ENCODE measurements at places on chromosomes 11 and 22.

GRCh38 chr22:37897807-37898206 lies 8.3 kb upstream of the MICALL1 start:
- no peak for DNase-seq

DNA sequence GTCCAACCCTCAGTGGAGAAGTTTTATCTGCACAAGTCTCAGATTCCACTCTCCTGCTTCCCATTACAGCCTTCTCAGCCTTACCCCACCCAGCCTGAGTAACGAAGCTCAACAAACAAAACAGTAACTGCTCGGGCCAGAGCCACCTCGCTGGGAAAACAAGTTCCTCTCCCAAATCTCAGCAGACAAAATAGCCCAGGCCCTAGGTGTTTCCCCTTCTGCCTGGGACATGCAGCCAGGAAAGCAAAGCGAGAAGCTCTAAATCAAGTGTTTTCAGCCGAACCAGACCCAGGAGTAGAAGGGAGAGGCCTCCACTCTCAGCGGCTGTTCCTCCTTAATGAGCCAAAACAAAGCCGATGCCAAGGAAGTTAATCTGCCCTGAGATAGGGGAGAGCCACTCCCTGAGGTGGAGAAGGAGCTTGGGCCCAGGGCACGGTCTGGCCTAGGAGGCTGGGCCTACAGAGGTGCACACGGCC lies 44.0 kb downstream of the LIF start:
- no peak for DNase-seq

- DNase-seq, result no peak
These were observed 6.8 kb upstream of the ZBED5 start for GRCh38 chr11:10864688-10865087.

GRCh38 chr11:8487261-8487660 lies 106.8 kb downstream of the STK33 start:
- DNase-seq, result no peak

- no peak for DNase-seq
These were observed 61.2 kb downstream of the MPPED1 start for GRCh38 chr22:43473031-43473430.

- peak; percentile 70 for DNase-seq
These were observed 25.8 kb downstream of the ZC3H7B start for GRCh38 chr22:41327124-41327523.

GRCh38 chr11:97237151-97237550 lies 847.3 kb downstream of the JRKL start:
- DNase-seq, result no peak

DNA sequence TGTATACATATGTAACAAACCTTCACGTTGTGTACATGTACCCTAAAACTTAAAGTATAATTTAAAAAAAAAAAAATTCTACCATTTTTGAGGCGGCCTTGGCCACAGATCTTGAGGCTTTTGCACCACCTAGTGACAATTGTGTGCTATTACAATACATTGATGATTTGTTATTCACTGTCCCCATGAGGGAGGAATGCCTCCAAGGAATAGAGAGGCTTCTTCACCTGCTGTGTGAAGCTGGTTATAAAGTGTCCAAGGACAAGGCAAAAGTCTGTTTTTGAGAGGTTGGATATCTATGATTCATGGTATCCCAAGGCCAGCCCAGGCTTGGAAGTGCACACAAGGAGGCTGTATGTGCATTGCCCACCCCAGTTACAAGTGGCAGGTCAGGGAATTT lies 30.7 kb downstream of the SLC22A25 start:
- peak; percentile 43 for DNase-seq

GRCh38 chr11:46367244-46367915 lies 14.1 kb upstream of the MDK start:
- DNase-seq, result peak; percentile 69

DNA sequence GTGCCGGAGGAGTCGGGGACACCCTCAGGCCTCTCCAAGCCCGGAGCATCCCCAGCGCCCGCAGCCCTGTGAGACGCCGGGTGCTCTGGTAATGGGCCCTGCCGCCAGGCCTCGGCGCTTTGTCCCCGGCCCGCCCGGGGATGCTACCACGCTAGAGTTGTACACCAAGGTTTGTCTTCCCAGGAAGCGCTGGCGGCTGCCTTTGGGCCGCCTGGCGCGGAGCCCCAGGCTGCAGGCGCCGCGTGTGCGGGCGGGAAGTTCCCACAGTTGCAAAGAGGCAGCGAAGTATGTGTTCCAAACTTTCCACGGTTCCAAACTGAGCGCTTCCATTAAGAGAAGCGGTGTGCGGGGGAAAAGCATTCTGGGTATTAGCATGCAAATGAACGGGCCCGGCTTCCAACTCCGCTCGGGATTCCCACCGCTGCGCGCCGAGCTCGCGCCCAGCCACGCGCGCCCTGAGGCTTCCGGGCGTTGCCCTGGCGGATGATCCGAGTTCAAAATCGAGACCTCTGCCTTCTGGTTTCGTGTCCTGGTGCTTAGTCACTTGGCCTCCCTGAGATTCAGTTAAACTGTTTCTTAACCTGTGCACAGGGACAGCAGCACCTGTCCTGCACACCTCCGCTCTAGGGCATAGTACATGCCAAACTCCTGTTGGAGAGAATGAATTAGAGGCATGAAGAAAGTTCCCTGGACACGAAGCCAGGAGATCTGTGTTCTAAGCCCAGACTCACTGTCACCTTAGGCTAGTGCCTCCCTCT lies 1.3 kb upstream of the PATZ1 start:
- DNase-seq, result peak; percentile 67

GRCh38 chr11:3205261-3206155 lies 13.1 kb downstream of the MRGPRG start:
- DNase-seq, result no peak

GRCh38 chr11:83157594-83158356 lies 844 bp downstream of the PCF11 start:
- DNase-seq, result peak; percentile 66

GRCh38 chr22:21070690-21071615 lies 25.2 kb downstream of the LRRC74B start:
- DNase-seq, result no peak

GRCh38 chr11:2481253-2481652 lies 36.4 kb downstream of the KCNQ1 start:
- DNase-seq, result no peak

DNA sequence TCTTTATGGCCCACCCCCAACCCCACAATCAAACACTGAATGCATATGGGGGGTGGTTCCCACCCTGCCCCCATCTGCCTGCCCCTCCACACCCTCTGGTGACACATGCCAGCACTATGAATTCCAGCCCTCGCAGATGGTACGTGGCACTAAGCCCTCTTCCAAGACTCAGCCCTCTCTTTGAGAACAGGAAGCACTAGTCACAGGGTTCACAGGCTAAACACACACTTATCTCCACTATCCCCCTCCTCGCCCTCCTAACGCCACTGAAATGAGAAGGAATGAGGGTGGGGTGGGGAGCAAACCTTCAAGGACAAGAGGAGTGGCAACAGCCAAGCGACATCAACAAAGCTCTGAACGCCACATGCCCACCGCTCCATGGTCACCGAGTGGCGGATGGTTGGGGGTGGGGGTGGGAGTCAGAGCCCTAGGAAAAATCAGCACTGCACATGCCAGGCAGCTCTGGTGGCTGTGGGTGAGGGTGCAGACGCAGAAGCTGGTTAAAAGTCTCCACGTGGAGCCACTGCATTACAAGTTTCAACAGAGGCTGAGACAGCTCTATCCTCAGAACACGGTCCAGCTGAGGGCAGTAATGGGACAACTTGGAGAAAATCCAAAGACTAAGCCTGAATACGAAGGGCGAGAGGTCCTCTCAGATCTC lies 33.6 kb downstream of the TMEM184B start:
- peak; percentile 98 for DNase-seq

DNA sequence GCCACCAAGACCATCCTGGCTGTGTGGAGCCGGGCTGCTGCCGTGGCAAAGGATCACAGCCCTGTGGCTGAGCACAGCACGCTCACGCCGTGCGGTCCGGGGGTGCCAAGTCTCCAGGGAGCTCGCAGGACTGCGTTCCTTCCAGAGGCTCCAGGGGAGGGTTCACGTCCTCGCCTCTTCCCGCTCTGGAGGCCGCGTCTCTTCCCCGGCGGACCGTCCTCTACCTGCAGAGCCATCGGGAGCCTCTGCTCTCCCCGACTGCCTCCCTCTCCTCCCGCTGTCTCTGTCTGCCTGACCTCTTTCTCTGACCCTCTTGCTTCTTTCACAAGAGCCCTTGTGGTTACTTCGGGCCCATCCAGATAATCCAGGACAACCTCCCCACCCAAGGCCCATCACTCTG lies 11.4 kb upstream of the MUC5AC start:
- no peak for DNase-seq

DNA sequence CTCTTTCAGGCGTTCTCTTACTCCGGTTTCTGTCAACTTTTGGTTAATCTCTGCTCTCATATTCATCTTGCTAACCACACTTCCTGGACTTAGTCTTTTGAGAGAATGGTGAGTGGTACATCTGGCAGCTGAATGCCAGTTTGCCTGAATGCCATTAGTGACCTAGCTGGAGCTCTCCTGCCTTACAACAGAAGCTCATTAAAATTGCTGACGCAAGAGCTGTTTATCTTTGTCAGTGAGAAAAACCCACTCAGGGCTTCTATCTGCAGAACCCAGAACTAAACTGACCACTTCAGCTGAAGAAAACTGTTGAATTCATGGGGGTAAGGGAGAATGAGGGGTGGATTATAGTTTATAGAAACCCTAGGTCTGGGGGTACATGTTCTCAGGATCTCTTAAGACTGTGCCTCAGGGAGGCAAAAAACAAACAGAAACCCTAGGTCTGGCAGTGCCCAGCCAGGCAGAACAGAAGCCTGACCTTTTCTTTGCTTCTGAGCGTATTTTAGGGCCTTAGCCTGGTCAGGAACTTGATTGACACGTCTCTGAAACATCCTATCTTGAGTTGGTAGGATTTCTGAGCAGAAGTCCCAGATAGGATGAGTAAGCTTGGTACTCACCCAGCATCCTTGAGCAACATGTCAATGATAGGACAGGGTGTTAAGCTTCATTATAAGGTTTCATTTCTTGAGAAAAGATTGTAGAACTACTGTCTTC lies 52.8 kb upstream of the YWHAH start:
- DNase-seq, result no peak

GRCh38 chr11:87039371-87039770 lies 1.6 kb downstream of the TMEM135 start:
- DNase-seq, result no peak

- DNase-seq, result no peak
These were observed 787.6 kb downstream of the BRD1 start for GRCh38 chr22:49040111-49040510.

GRCh38 chr11:116275635-116276034 lies 497.2 kb downstream of the BUD13 start:
- DNase-seq, result peak; percentile 7

DNA sequence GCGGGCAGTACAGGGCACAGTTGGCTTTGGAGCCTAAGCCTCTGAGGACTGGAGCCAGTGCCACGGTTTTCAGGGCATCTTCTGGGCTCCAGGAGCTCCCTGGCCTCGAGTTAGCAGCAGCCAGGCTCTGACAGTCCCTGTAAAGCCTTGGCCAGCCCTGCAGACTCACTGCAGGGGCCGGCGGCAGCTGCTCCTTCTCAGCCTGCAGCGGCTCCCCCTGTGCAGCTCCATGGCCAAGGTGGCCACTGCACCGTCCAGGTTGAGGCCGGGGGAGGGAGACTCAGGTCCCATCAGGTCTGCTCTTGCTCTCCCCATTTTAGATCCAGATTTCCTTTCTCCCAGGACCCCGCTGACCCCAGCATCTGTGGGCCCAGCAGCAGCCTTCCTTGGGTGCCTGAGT lies 1461.1 kb downstream of the BRD1 start:
- no peak for DNase-seq

DNA sequence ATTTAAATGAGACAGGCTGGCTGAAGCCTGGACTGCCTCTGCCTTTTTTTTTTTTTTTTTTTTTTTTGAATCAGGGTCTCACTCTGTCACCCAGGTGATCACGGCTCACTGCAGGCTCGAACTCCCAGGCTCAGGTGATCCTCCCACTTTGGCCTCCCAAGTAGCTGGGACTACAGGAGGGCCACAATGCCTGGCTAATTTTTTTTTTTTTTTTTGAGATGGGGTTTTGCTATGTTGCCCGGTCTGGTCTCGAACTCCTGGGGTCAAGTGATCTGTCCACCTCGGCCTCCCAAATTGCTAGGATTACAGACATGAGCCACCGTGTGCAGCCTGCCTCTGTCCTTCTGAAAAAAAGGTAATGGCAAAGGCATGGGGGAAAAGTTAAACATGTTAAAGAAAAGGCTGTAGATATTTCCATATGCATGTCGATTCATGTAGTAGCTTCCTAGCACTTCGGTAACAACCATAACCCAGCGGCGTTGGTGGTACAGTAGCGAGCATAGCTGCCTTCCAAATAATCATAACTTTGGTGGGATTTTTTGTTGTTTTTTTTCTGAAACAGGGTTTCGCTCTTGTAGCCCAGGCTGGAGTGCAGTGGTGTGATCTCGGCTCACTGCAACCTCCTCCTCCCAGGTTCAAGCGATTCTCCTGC lies 48.8 kb downstream of the MCHR1 start:
- no peak for DNase-seq

DNA sequence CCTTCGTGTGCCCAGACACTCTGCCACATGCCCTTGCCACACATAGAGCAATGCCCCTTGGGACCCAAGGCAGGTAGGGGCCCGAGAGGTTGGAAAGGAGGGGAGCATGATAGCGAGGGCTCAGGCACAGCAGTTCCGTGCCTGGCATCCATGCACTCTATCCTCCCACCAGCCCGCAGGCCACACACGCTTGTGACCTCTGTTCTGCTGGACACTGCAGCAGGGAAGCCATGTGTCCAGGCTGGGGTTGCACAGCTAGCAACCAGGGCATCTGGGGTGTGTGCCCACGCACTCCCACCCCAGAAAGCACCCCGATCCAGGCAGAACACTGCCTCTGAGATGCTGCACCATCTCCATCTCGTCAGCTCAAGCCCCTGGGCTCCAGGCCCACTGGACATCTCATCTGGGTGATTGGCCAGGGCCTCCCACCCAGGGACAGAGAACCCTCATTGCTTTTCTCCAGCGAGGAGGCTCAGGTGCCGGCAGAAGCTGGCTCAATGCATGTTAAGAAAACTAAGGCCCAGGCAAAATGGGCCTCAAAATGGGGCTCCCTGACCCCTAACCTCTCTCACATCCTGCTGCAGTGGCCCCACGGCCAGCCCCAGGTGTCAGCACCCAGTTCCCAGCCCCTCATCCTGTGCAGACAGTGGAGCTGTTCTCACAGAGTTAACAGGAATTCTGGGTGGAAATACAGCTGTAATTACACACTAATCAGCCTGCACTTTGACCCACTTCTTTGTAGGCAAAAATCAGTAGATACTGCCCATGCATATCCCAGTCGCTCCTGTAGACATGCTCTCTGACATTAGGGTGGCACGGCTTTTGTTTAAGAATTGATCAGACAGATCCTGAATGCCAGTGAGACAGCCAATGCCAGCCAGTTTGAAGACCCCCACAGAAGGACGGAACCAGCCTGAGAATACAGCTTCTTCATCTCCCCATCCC lies 173.9 kb upstream of the B3GAT1 start:
- DNase-seq, result no peak
